ENCODE measurements at places on chromosomes 2 and 18.

DNA sequence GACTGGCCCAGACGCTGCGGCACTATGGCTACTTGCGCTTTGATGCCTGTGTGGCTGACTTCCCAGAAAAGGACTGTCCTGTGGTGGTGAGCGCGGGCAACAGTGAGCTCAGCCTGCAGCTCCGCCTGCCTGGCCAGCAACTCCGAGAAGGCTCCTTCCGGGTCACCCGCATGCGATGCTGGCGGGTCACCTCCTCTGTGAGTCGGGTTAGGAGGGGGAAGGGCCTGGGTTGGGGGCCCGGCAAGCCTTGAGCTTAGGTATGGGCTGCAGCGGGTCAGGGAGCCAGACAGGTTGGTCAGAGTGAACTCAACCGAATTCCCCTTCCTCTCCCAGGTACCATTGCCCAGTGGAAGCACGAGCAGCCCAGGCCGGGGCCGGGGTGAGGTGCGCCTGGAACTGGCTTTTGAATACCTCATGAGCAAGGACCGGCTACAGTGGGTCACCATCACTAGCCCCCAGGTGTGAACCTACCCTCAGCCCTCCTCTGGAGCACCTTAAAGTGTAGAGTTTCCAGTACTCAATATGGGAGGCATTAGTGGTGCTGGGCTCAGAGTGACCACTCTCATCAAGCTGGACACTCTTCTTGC lies 4.9 kb downstream of the ZNF513 start:
- DNase-seq: no peak

- DNase-seq: peak; percentile 73
Observed at GRCh38 chr18:61893309-61893970, 633 bp upstream of the RNF152 start.

DNA sequence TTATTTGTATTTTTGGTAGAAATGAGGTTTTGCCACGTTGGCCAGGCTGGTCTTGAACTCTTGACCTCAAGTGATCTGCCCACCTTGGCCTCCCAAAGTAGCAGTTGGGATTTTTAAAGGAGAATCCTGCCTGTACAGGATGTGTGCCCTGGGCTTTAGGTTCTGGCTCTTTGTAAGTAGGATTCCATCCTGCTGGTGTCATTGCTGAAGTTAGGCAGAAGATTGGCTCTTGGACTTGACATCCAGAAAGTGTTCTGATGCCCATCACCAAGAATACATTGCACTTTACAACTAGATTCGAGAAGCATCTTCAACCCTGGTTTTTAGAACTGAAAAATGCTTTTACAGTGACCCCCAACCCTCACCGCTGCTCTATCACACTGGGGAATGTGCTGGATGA lies 4.4 kb upstream of the TWIST2 start:
- DNase-seq: no peak

GRCh38 chr2:26770986-26771586 lies 7.0 kb downstream of the SLC35F6 start:
- DNase-seq: peak; percentile 5

GRCh38 chr2:166135152-166135848 lies 7.5 kb upstream of the SCN1A start:
- DNase-seq: no peak

DNA sequence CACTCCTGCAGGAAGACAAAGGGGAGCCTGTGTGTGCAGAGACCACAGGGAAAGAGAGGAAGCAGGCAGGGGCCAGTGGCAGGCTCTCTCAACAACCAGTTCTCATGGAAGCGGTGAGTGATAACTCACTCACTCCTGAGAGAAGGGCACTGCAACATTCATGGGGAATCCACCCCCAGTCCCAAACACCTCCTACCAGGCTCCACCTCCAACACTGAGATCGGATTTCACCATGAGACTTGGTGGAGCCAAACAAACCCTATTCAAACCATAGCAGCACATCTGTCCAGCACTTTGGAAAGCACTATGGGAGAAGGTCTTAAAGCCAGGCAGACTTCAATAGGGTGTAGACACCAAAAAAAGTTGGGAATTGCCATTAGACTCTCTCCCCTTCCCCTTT lies 345.7 kb upstream of the SPRED2 start:
- no peak for DNase-seq

DNA sequence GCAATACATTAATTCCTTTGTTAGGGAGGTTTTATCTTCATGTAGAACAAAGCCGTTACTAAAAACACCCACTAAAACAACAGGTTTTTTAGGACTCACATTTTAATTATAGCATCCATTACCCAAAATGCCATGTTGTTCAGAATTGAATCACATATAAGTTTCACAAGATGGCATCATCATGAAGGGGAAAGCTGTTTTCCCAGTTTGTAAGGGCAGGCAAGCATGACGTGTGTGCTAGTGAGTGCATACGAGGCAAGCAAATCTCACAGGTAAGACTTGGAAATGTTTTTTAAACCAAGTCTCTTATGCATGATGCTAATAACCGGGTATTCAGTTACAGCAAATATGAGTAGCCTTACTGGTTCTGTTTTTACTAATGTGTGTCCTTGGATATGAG lies 111.8 kb upstream of the NFATC1 start:
- DNase-seq: peak; percentile 20

DNA sequence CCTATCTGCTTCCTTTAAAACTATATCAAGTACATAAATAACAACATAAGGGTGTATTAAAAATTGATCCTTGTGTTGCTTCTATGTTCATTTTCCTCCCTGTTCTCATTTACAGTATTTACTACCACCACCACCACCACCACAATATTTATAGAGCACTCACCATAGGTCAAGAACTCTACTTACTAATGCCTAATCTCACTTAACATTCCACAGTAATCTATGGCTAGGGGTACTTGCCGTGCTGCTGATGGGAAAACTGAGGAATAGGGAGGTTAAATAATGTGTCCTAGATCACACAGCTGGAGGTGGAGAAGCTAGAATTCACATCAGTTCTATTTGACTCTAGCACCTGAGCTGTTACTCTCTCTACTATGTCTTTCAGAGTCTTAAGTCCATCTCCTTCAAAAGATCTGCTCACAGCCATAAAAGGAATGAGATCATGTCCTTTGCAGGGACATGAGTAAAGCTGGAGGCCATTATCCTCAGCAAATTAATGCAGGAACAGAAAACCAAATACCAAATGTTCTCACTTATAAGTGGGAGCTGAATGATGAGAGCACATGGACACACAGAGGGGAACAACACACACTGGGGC lies 54.1 kb upstream of the ZNF385B start:
- no peak for DNase-seq

- no peak for DNase-seq
Observed at GRCh38 chr18:51151568-51152511, 45.6 kb downstream of the MEX3C start.

- DNase-seq: no peak
Observed at GRCh38 chr2:215410932-215411285, 25.0 kb downstream of the FN1 start.

- no peak for DNase-seq
Observed at GRCh38 chr2:53111406-53111805, 656.2 kb upstream of the CHAC2 start.
